A549 treated with CpdA at 1 μM for 4 hours (cell line): ENCODE measurements at places on chromosomes 2 and 18. TPM values are rescaled to one million over a fixed set of nuclear protein-coding genes. Genes with fewer than 3 reads are reported as not detected.

The YES1 gene
- total RNA-seq, result 19.3 to 31.0 TPM (median 21.9 TPM) in 5 replicates

The CEP192 gene
- 7.7 to 11.8 TPM (median 8.6 TPM) in 5 replicates for total RNA-seq

The MARCO gene
- 0.09 to 0.11 TPM in 2 of 5 replicates, not detected in the others for total RNA-seq

The GREB1 gene
- total RNA-seq, result 2.4 to 3.1 TPM (median 2.6 TPM) in 5 replicates

The TMEM169 gene
- 0.34 to 0.80 TPM (median 0.52 TPM) in 5 replicates for total RNA-seq

The CYRIA gene
- 0.19 to 0.32 TPM (median 0.31 TPM) in 5 replicates for total RNA-seq

The PMAIP1 gene
- 11.6 to 14.9 TPM (median 12.5 TPM) in 5 replicates for total RNA-seq

The CRYBA2 gene
- total RNA-seq, result 0.44 TPM in 1 of 5 replicates, not detected in the others

The DBI gene
- 389 to 486 TPM (median 405 TPM) in 5 replicates for total RNA-seq

The SERPINB3 gene
- 0.09 to 0.26 TPM (median 0.17 TPM) in 4 of 5 replicates, not detected in the other for total RNA-seq

The SCN3A gene
- total RNA-seq, result 0.02 to 0.04 TPM (median 0.02 TPM) in 3 of 5 replicates, not detected in the others

The SERPINB5 gene
- 0.07 to 0.16 TPM (median 0.10 TPM) in 4 of 5 replicates, not detected in the other for total RNA-seq

The REG3A gene
- total RNA-seq, result not detected in 5 replicates

The STARD6 gene
- total RNA-seq, result 0.22 TPM in 1 of 5 replicates, not detected in the others

The LPIN1 gene
- 12.3 to 14.2 TPM (median 13.4 TPM) in 5 replicates for total RNA-seq

The MREG gene
- total RNA-seq, result 4.8 to 6.0 TPM (median 5.3 TPM) in 5 replicates

The IKZF2 gene
- 0.07 to 0.18 TPM (median 0.13 TPM) in 5 replicates for total RNA-seq

The SLC4A3 gene
- total RNA-seq, result 2.4 to 4.0 TPM (median 2.9 TPM) in 5 replicates

The LIPG gene
- total RNA-seq, result 0.03 to 0.27 TPM (median 0.15 TPM) in 5 replicates

The GAREM1 gene
- 2.1 to 2.8 TPM (median 2.4 TPM) in 5 replicates for total RNA-seq

The ASXL3 gene
- not detected in 5 replicates for total RNA-seq

The MGAT4A gene
- total RNA-seq, result 0.80 to 2.1 TPM (median 1.2 TPM) in 5 replicates

The DUSP28 gene
- total RNA-seq, result 3.9 to 8.3 TPM (median 7.5 TPM) in 5 replicates

The CNGA3 gene
- not detected in 5 replicates for total RNA-seq

The ITGA4 gene
- 1.1 to 2.3 TPM (median 1.9 TPM) in 5 replicates for total RNA-seq

The FAM110C gene
- 0.06 to 0.58 TPM (median 0.12 TPM) in 5 replicates for total RNA-seq

The NLRC4 gene
- not detected in 5 replicates for total RNA-seq

The C2orf92 gene
- 0.35 to 1.6 TPM (median 0.71 TPM) in 5 replicates for total RNA-seq

The SEMA4C gene
- total RNA-seq, result 16.7 to 24.5 TPM (median 21.2 TPM) in 5 replicates

The CENPA gene
- total RNA-seq, result 45.4 to 62.8 TPM (median 52.8 TPM) in 5 replicates

The REG1B gene
- not detected in 5 replicates for total RNA-seq

The AFTPH gene
- total RNA-seq, result 24.0 to 27.4 TPM (median 24.7 TPM) in 5 replicates

The FEV gene
- total RNA-seq, result 0.08 TPM in 1 of 5 replicates, not detected in the others

The DLGAP1 gene
- not detected in 5 replicates for total RNA-seq

The TEKT4 gene
- 0.02 TPM in 1 of 5 replicates, not detected in the others for total RNA-seq

The NAT8 gene
- not detected in 5 replicates for total RNA-seq
